ENCODE measurements at places on chromosomes 3 and 15.

DNA sequence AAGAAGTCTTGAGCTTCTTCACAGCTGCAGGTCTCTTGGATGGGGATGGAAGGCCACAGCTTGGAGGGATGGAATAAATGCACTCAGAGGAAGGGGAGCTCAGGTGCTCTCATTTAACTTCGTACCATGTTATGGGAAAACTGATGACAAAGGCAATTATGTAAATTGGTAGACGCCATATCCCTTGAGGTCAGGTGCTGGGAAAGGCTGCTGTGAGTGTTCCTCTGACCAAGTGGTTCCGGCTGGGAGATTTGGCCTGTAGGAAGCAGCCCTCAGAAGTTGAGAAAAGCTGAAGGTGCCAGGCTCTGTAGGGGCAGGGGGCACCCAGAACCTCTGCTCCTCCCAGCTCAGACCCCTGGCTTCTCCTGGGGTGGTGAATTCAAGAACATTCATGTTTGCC is 47.1 kb downstream of the FAH start:
- DNase-seq: no peak

- no peak for DNase-seq
Measured at GRCh38 chr3:84487296-84487695, 471.5 kb upstream of the CADM2 start.

- DNase-seq: no peak
Measured at GRCh38 chr3:26624209-26624765, 1.7 kb downstream of the LRRC3B start.

- DNase-seq: peak; percentile 22
Measured at GRCh38 chr15:94119298-94119811, 112.0 kb upstream of the MCTP2 start.

GRCh38 chr3:46960081-46960701 is 16.4 kb downstream of the CCDC12 start:
- DNase-seq: no peak

GRCh38 chr15:96366526-96366877 is 36.0 kb downstream of the NR2F2 start:
- DNase-seq: no peak

- DNase-seq: no peak
Measured at GRCh38 chr15:93358166-93359059, 269.4 kb upstream of the RGMA start.

GRCh38 chr15:44763848-44764247 is 27.5 kb downstream of the TRIM69 start:
- no peak for DNase-seq

DNA sequence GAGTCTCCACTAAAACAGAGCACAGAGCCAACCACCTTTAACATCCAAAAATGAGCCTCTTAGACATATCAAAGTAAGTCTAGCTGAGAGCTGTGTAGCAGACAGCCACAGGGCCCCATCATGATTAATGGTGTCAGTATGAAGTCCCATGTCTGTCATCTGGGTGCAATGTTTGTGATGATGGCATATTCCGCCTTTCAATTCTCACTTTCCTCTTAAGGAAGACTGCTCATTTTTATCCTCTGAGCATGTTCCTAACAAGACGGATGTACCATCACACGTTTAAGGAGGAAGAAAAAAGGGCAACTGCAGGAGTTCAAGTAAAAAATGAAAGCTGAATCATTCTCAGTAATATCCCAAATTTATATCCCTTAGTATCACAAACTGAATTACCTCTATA is 85.8 kb upstream of the KCNMB2 start:
- no peak for DNase-seq

GRCh38 chr3:65145680-65146079 is 457.9 kb upstream of the ADAMTS9 start:
- DNase-seq: no peak

DNA sequence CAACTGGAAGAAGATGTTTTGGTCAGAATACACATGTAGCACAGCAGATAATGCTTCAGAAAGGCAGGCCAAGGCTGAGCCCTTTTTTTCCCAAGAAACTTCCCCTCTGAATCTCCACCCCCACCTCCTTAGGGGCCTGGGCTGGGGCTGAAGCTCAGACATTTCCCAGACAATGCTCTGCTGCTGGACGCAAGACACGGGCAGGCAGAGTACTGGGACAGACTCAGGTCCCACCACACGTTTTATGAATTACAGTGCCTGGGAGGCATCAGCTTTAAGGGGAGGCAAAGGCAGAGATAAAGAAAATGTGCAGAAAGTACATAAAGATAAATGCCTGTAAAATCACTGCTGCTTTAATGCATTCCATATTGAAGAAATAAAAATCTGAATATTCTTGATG is 479.4 kb downstream of the ERC2 start:
- DNase-seq: peak; percentile 14

- no peak for DNase-seq
Measured at GRCh38 chr3:117556646-117557407, 847.2 kb downstream of the TUSC7 start.

DNA sequence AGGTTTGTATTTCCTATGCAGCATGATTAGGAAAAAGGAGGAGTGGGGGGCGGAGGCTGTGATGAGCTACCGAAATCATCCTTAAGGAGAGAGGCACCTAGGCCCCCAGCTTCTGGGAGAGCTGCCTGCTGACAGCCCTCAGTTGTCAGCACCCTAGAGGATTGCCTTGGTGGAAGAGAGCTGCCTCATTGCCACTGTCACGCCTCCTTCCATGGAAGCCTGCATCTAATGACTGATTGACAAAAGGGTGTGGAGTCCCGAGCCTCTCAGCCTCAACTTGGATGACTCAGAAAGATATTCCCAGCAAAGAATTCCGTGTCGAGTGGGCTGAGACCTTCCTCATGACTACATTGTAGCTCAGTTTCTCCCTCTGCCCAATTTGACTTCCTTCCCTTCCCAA is 320.4 kb upstream of the PROK2 start:
- DNase-seq: no peak

GRCh38 chr3:100953103-100953502 is 40.1 kb downstream of the ABI3BP start:
- no peak for DNase-seq

- no peak for DNase-seq
Measured at GRCh38 chr15:31303726-31304648, 22.6 kb upstream of the KLF13 start.

- DNase-seq: no peak
Measured at GRCh38 chr15:90456236-90456635, 68.2 kb downstream of the IQGAP1 start.

DNA sequence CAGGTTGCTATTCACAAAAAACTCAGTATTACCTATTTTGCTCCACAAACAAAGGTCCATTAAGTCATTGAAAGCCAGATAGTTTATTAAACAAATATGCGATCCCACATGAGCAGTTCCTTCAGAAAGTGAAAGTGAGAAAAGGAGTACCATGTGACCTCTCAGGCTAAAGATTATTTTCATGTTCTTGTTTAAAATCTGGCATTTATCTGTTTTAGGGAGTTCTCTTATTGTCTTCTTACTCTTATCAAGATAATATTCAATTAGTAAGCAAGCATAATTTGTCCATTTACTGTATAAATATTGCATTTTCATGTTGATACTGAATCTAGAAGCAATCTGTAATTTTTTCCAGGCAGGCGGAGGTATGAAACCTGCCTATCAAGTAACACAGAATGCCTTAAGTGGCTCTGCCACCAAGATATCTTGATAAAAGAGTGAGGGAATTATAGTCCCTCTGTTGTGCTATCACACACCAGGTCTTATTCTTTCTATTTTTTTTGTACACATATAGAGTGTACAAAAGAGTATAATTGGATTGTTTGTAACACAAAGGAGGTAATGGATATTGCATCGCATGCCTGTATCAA is 20.1 kb upstream of the PLSCR5 start:
- DNase-seq: no peak

DNA sequence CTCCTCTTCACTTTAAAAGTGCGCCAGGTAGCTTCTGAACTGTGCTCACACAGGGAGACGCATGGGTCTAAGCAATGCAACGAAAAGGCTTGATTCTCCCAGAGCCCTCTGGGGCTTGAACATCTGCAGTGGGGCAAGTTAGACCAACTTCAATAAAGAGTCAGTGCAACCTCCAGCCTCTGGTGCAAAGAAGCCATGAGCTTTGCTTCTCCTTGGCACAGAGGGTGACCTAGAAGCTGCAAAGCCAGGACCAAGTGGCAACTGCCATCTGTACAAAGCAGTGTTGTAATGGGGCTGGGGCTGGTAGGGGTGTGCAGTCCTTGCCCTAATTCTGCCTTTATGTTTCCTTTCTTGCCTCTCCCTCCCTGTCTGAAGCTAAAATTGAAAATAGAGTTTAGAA is 219.0 kb upstream of the CD96 start:
- no peak for DNase-seq

- no peak for DNase-seq
Measured at GRCh38 chr15:56492791-56493555, 28.0 kb upstream of the MNS1 start.

DNA sequence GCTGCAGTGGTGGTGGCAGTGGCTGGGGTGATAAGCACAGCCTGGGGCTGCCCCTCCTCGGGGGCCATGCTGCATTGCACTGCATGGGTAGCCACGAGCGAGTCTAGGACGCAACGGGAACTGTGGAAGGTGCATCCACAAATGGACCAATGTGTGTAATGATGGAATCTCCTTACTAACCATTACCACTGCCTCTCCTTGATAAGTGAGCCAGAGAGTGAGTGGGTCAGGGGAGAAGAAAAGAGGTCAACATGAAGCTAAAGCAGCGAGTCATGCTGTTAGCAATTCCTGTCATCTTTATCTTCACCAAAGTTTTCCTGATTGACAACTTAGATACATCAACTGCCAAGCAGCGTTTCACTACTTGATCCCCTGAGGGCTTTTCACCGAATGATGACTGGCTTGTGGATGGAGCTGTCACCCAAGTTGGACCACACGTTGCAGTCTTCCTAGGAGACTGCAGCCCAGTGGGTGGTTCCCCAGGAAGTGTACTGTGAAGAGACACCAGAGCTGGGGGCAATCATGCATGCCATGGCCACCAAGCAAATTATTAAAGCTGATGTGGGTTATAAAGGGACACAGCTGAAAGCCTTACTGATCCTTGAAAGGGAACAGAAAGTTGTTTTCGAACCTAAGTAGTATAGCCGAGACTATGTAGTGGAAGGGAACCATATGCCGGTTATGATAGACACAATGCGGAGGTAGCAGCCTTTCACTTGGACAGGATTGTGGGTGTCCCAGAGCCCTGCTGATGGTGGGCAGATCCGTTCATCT is 20.6 kb downstream of the SAMD7 start:
- DNase-seq: no peak

DNA sequence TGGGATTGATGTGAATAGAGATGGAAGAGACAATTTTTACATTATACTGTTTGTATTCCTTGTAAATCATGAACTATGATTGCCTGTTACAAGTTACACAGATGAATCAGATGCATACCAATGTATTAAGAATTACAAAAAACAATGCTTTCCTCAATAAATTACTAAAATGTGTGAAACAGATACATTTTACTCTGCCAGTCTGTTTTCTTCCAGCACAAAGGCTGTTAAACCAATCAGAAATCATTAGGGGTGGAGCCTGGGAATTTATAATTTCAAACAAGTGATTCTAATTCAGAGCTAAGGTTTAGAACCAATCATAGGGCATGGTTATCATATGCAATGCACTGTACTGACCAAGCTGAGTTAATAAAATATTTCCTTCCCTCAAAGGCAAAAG is 21.8 kb upstream of the ANKRD28 start:
- DNase-seq: no peak

GRCh38 chr3:53957831-53958230 is 66.2 kb upstream of the SELENOK start:
- no peak for DNase-seq

- DNase-seq: peak; percentile 36
Measured at GRCh38 chr3:120645083-120645845, 36.8 kb downstream of the HGD start.

DNA sequence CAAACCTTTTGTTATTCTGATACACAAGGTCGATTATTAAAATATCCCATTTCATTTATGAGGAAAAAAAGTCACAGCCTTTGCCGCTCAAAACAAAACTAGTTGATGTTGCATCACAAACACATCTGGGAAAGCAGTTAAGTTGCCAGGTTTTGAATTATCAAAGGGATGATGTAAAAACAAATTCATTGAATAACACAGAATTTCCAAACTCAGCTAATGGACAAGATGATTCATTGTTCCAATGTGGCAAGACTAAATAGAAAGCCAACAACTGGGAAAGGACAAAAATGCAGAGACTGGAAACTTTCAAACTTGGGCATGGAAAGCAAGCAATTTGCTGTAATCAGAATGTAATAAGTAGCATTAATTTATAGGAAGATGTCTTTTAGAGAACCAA is 610.0 kb upstream of the ZNF385D start:
- no peak for DNase-seq

- no peak for DNase-seq
Measured at GRCh38 chr3:55409806-55410205, 77.3 kb downstream of the WNT5A start.

- DNase-seq: peak; percentile 6
Measured at GRCh38 chr3:127457546-127458145, 132.9 kb downstream of the TPRA1 start.

- no peak for DNase-seq
Measured at GRCh38 chr3:66490984-66491383, 9.8 kb downstream of the LRIG1 start.

DNA sequence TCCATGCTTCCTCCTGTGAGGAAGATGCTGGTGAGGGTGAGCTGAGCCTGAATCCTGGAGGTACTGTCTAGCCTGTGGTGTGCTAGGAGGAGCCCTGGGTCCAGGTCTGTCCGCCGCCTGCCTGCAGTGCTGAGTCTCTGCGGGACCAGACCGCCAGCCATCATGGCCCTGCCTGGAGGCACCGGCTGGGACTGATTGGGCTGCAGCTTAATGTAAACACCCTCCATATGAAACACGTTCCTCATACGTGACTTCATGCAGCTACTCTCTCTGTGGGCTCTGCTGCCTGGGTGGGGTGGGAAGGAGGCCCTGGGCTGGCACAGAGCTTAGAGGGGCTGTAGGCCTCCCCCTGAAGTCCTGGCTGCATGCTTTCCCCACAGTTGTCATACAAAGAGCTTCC is 67.4 kb downstream of the FBLN2 start:
- DNase-seq: no peak

GRCh38 chr3:13040361-13041074 is 32.7 kb downstream of the IQSEC1 start:
- DNase-seq: no peak

DNA sequence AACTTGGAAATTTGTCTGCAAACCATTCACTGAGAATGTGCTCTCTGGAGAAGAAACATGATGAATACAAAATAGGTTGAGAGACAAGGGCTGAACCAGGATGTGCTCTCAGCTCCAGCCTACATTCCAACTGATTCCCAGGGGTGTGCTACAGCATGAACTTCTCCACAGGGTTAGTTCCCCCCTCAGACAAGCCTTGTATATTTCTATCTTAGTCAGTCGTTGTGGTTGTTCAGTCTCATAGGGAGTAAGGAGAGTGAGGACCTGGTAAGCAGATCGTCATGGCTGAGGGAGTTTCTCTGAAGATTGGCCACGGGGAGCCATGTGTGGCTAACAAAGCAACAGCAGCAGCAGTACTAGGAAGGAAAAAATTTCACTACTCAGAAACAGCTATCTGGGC is 919.7 kb upstream of the CADM2 start:
- DNase-seq: no peak

- no peak for DNase-seq
Measured at GRCh38 chr3:171371354-171371753, 88.9 kb downstream of the TNIK start.

Measured in glutamatergic neuron (in vitro differentiated cells).